Stimulated activated CD4-positive, alpha-beta T cell treated with anti-CD3 and anti-CD28 coated beads, Interleukin-15, amount 100 ng/mL, for 1 hour (primary cell): ENCODE measurements at places on chromosomes 1 and 21.

DNA sequence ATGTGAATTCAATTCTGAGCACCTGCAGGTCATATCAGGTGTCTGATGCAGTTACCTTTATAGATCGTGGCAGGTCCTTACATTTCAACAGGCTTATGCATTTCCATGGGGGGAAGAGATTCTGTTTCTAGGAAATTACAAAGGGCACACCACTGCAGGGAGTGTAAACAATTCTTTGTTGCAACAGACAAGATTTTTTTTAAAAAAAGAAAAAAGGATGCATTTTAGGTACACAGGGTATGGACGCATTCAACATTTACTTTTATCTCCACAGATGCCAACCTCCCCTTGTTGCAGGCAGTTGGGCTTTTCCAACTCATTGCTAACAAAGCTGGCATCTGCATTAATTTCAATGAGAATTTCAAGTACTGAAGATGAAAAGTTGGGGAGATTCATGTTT lies 13.5 kb upstream of the TEKT2 start:
- DNase-seq = no peak

GRCh38 chr1:204084247-204084772 lies 11.4 kb downstream of the SOX13 start:
- DNase-seq = no peak

DNA sequence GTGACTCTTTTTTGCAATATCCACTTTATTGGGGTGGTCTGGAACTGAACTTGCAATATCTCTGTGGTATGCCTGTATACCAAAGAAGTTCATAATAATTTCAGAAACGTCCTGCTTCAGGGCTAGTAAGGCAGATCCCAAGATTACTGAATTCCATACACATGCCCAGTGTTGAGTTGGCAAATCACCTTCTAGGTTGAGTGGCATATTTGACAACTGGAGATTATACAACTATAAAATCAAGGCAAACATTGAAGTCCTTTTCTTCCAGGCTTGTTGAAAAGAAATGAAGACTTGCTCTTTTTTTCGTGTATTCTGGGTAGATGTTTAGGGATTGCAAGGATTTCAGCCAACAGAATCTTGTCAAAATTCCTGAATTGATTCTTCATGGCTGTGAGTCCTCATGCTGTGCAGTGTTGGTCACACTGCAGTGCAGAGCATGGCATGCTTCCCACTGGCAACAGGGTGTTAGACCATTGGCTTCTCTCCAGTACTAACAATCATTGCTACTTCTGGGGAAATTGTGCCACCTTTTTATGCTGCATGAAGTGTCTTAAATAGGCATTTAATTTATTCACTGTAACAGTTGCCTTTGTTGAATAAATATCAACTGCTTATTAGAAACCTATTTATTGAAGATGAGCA lies 367.1 kb upstream of the ADGRL4 start:
- no peak for DNase-seq

GRCh38 chr1:229147072-229147471 lies 123.8 kb upstream of the RAB4A start:
- no peak for DNase-seq

GRCh38 chr1:118866330-118866729 lies 121.8 kb downstream of the TBX15 start:
- DNase-seq = no peak

GRCh38 chr1:107473065-107473464 lies 332.2 kb downstream of the NTNG1 start:
- no peak for DNase-seq

- no peak for DNase-seq
These were observed 25.1 kb upstream of the MYCL start for GRCh38 chr1:39926820-39927219.

DNA sequence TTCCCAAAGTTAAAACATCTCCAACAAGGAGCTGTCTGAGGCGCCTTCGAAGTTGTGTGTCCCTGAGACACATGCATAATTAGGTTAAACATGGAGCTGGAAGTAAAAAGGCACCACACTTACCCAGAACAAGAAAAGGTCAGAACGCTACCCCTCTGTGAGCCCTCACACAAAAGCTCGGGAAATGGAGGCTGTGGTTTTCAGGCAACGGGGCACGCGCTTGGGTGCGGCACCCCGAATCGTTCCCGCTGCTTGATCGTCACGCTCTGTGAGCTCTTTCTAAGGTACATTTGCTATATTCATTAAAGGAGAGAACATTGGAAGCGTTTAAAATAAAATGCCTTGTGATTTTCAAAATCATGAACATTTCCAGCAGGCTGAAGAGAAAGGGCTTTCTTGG lies 12.5 kb downstream of the CAPN8 start:
- no peak for DNase-seq

DNA sequence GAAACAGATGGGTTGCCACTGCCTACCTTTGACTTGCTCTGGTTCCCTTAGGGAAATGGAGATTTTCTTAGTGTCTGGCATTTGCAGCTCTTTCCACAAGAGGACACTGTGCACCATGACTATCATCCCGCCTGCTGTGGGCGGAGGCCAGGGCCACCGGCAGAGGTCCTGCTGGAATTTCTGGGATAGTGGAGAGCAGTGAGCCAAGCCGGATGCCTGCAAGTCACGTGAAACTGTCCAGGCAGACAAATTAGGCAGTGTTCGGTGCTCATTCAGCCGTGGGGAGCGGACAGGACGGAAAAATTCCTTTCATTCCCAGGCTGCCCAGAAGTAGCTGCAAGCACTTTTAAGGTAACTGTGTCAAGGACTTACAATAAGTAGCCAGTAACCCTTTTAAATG lies 43.4 kb downstream of the IGSF5 start:
- DNase-seq = no peak

GRCh38 chr1:17381161-17381560 lies 9.2 kb downstream of the PADI6 start:
- no peak for DNase-seq

- DNase-seq = no peak
These were observed 158.3 kb downstream of the PLA2G4A start for GRCh38 chr1:186987065-186987464.

- no peak for DNase-seq
These were observed 21.6 kb downstream of the MAPKAPK2 start for GRCh38 chr1:206706298-206706791.

- DNase-seq = no peak
These were observed 39.5 kb downstream of the ATF6 start for GRCh38 chr1:161805399-161806197.

DNA sequence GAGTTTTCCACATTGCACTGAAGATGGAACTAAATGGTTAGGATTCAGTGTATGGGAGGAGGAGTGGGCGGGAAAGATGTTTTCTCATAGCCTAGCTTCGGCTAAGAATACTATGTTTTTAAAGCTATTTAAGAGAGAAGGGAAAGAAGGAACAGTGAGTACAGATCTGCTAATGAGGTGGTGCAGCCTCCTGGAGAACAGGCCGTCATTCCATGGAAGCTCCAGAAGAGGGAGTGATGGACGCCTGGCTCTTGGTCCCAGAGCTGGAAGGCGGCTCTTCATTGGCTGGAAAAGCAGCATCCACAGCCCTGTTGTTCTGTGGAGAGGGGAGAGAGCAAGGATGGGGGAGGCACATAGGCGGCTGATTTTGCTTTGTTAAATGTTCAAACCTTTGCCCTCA lies 6.9 kb downstream of the CAMK1G start:
- no peak for DNase-seq

DNA sequence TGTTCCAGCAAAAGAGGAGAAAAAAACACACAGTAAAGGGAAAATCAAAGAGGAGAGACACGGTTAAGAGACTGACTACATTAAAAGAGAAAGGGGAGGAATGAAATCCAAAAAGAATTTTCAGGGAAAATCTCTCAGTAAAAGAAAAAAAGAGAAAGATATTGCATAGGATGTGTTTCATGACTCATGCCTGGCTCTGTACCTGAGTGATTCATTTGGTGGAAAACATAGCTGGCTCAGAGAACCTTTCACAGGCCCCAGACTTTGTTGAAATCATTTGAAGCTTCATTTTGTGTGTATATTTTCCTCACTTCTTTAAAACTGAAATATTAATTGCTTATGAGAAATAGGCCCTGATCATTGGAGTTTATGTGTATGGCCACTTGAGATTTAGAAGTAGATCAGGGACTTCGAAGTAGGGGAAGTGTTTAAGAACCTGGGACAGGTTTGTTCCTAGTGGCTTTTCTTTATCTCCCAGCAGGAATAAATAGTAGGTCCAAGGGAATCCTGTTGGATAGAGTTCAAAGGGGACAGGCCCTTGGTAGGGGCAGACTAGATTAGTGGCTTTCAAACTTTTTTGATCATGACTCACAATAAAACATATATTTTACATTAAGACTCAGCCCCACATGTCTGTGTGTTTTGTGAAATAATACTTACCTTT lies 239.1 kb upstream of the SGIP1 start:
- no peak for DNase-seq

- no peak for DNase-seq
These were observed 1.8 kb downstream of the FHL3 start for GRCh38 chr1:38003261-38004250.

DNA sequence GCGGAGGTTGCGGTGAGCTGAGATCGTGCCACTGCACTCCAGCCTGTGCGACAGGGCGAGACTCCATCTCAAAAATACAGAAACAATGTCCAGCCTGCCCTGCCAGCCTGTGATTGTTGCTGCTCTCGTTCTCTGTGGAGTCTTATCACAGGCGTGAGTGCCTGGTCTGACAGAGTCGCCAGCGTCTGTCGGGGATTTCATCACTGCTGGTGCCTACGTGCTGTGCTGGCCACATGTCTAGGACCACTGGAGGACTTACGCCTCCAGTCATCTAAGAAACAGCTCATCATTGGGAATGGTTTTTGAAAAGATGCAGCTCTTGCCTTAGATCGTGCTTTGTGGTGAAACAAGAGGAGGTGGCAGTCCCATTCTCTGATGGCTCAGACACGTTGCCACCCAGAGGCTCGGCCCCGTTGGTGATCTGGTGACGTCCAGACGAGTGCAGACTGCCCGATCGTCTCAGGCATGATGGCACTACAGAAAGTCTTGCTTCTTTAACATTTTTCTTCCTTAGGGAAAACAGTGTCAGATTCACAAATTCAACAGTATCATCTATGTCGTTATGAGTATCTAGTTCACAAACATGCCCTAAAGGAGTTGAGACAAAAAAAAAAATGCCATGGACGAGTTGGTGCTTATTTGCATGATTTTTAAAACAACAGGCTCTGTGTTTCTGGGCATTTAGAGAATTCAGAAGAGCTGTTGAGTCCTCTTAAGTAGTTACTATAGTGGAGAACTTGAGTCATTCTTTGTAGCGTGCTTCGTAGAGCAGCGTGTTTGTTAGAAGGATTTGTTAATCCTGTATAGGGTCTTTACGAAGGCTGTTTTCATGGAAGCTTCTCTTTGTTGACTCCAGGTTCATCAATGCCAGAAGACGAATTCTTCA lies 47.5 kb downstream of the CBS start:
- no peak for DNase-seq

- DNase-seq = no peak
These were observed 645 bp upstream of the TLR5 start for GRCh38 chr1:223143537-223144248.

DNA sequence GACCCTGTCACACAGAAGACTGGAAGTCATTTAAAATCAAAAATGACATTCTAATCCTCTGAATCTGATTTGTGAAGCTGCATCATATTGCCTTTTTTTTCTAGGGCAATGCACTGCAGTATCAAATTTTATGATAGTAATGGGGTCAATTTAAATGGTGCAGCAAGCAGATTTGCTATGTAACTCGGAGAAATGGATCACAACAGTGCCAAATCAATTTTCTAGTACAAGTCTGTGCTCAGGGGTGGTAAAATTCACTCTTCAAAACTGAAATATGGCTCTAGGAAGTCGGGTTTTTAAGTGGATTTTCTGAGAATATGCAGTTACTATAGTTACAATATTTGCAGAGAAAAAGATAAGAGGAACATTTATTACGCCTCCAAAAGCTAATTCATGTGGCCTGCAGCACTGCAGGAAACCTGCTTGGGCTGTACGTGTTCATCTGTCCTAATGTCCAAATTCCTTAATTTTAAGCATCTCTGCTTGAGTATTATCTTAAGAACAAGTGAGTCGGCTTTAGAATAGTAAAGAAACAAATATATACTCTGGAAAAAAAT lies 31.5 kb downstream of the HLCS start:
- DNase-seq = no peak
